OCI-M1 (cell line): ENCODE measurements at places on chromosomes 7 and 10.

GRCh38 chr7:30142710-30143109 is 7.9 kb downstream of the MTURN start:
- no peak for DNase-seq

DNA sequence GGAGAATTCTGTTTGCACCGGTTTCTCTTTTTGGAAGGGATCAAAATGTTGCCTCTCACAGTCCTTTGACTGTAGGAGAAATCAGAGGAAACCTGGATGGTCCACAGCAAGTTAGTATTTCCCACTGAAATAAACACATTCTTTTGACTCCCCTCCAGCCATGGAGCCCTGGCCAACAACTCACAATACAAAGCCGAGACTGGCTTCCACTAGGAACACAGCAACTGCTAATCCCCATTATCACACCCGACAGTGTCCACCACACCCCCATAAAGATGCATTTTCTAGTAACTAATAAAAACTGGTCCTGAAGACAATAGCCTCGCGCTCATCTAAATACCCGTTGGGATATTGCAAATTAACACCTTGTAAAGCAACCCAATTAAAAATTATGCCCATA is 798 bp upstream of the MACROH2A2 start:
- no peak for DNase-seq

DNA sequence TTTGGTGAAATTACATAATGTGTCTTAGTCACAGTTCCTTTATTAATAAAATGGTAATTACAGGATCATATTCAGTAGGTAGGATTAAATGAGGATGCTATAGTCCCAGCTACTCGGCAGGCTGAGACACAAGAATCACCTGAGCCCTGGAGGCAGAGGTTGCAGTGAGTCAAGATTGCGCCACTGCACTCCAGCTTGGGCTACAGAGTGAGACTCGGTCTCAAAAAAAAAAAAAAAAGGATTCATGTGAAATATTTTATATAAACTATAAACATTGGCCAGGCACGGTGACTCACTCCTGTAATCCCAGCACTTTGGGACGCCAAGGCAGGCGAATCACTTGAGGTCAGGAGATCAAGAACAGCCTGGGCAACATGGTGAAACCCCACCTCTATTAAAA is 197.9 kb downstream of the IMMP2L start:
- no peak for DNase-seq

DNA sequence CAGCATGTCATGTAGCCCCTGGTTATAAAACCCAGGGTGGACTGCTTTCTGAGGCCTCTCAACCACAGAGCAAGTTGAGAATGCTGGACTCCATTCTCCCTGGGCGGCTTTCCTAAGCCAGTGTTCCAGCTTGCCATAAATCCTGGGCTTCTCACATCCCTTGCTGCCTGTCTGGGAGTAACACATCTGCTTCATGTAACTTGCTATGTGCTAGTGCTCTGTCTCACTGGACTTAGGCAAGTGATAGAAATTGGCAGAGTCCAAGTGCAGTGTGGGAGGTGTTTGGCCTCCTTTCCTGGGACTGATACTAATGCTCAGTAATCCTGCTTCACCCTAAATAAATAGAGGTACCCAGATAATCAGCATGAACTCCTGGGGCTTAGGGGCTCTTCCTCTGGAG is 277.1 kb upstream of the POM121L12 start:
- DNase-seq: no peak
